ENCODE measurements at places on chromosomes 13 and 19. TPM values are rescaled to one million over a fixed set of nuclear protein-coding genes. Genes with fewer than 3 reads are reported as not detected.

GPR183 gene
- polyA plus RNA-seq = 232 TPM

TINCR gene
- polyA plus RNA-seq = 0.16 TPM

GGN gene
- polyA plus RNA-seq = not detected

KLK14 gene
- polyA plus RNA-seq = not detected

TFPT gene
- polyA plus RNA-seq = 25.0 TPM

MBD3L2 gene
- polyA plus RNA-seq = not detected

CLEC17A gene
- not detected for polyA plus RNA-seq

ALKBH6 gene
- 21.2 TPM for polyA plus RNA-seq

LILRA5 gene
- polyA plus RNA-seq = not detected

CXCL17 gene
- not detected for polyA plus RNA-seq

TMEM145 gene
- polyA plus RNA-seq = not detected

NECTIN2 gene
- 0.47 TPM for polyA plus RNA-seq

ANO8 gene
- polyA plus RNA-seq = 0.43 TPM

CEACAM8 gene
- not detected for polyA plus RNA-seq

All from CD8-positive, alpha-beta memory T cell (primary cell).